A375 (cell line): ENCODE measurements at places on chromosomes 16 and 17. TPM values are rescaled to one million over a fixed set of nuclear protein-coding genes. Genes with fewer than 3 reads are reported as not detected.

NPB gene
- total RNA-seq = 0.11 and 0.24 TPM in 2 replicates

WDR59 gene
- 15.7 and 17.8 TPM in 2 replicates for total RNA-seq

AOC2 gene
- total RNA-seq = 1.1 and 1.5 TPM in 2 replicates

CHMP1A gene
- total RNA-seq = 78.3 and 85.8 TPM in 2 replicates

PIK3R5 gene
- not detected in 2 replicates for total RNA-seq

ZG16 gene
- not detected in 2 replicates for total RNA-seq

RAMP2 gene
- total RNA-seq = not detected in 2 replicates

JPH3 gene
- 0.05 TPM in 1 of 2 replicates, not detected in the other for total RNA-seq

CACNG3 gene
- not detected in 2 replicates for total RNA-seq

SLC4A1 gene
- total RNA-seq = not detected in 2 replicates

TSPOAP1 gene
- not detected in 2 replicates for total RNA-seq

CLEC18C gene
- 0.21 and 0.49 TPM in 2 replicates for total RNA-seq

JUP gene
- total RNA-seq = 5.9 and 6.1 TPM in 2 replicates

ABCA10 gene
- total RNA-seq = 12.7 and 15.4 TPM in 2 replicates

RAP1GAP2 gene
- 14.2 and 21.9 TPM in 2 replicates for total RNA-seq

PRSS33 gene
- 12.7 and 14.9 TPM in 2 replicates for total RNA-seq

DHRS7C gene
- total RNA-seq = not detected in 2 replicates

KRT39 gene
- total RNA-seq = not detected in 2 replicates

FAM20A gene
- total RNA-seq = 0.72 and 0.94 TPM in 2 replicates

PPP1R1B gene
- total RNA-seq = 1.4 TPM in 2 replicates

GPRC5B gene
- total RNA-seq = 1.0 and 2.2 TPM in 2 replicates

DNAI2 gene
- total RNA-seq = not detected in 2 replicates

TMEM235 gene
- not detected in 2 replicates for total RNA-seq

IL32 gene
- total RNA-seq = 2.2 TPM in 1 of 2 replicates, not detected in the other
